IMR-90 (cell line): ENCODE measurements at places on chromosomes 5 and 9. TPM values are rescaled to one million over a fixed set of nuclear protein-coding genes. Genes with fewer than 3 reads are reported as not detected.

LCNL1 gene
- 0.13 and 0.15 TPM in 2 replicates for polyA plus RNA-seq

PNPLA7 gene
- 0.70 and 0.89 TPM in 2 replicates for polyA plus RNA-seq

C9orf57 gene
- polyA plus RNA-seq, result not detected in 2 replicates

LCN10 gene
- not detected in 2 replicates for polyA plus RNA-seq

CCL28 gene
- 0.02 TPM in 1 of 2 replicates, not detected in the other for polyA plus RNA-seq

SLC30A5 gene
- 15.6 and 21.2 TPM in 2 replicates for polyA plus RNA-seq

DNA sequence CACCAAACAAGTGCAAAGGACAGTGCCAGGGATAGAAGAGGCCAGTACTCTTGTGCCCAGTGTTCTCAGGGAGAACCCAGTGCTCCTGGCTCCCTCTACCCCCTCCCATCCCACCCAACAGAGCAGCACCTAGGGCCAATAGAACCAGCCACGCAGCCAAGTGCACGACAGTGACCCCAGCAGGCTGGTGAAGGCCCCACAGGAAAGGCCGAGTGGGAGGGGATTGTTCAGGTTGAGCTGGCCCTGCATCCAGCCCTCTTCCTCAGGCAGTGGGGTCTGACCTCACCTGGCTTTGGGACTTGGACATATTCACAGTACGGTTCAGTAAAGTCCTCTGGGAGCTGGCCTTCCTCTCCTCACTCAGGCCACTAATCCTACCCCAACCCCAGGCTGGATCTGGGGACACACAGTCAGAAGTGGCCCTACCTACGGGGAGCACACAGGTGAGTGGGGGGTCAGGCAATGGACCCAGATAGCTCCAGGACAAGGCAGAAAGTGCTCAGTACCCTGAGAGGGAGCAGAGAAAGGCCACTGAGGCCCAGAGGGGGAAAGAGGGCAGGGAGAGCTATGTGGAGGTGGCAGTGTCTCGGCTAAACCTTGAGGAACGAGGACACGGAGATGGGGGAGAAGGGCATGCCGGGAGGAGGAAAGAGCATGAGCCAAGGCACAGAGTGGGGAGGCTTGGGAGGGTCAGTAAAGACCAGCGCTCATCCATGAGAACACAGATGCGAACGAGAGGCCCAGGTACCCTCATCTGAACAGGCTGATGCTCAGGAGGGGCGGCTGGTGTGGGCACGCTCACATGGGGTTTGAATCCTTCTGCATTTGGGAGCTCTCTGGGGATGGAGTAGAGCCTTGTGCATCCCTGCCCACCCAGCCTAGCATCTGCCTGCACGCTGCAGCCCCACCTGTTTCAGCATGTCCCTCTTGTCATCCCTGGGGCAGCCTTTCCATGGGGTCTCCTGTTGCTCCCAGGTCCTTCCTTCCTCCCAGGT is 25.6 kb downstream of the POLR1E start:
- no peak for DNase-seq

GRCh38 chr5:42984307-42984706 is 55.8 kb downstream of the ANXA2R start:
- DNase-seq, result no peak

DNA sequence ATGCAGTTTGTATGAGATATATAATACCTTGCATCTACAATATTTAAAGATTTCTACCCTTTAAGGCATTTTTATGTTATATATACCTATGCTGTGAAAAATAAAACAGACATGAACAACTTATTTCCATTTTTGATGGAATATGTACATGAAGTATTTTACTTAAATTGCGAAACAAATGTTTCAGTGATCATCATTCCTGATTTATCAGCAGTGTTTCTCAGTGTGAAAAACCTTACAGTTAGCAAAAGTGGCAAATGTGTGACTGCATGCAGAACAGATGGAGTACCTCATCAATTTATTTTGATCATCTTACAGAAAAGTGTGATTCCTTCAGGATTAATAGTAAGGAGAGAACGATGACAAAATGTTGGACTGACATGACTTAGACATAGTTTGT is 43.1 kb downstream of the PRR16 start:
- DNase-seq, result peak; percentile 36

DNA sequence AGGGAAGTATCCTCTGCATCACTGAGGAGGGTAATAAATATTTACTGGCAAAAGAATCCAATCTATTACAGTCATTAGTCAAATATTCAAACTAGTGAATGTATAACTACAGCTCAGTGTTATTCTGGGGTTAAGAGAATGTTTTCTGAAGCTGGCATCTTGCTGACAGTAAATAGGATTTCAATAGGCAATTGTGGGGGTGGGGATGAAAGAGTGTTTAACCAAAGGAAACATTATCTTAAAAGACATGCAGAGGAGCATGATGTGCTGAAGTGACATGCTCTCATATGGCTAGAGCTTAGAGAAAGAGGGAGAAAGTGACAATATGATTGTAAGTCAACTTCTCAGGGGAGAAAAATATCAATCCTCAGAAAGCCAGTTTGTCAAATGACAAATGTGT is 618.4 kb upstream of the RIOK2 start:
- DNase-seq, result no peak

- no peak for DNase-seq
Measured at GRCh38 chr5:14528926-14529325, 52.7 kb upstream of the OTULINL start.

- peak; percentile 80 for DNase-seq
Measured at GRCh38 chr9:110912419-110913291, 125.6 kb downstream of the LPAR1 start.

GRCh38 chr5:148825716-148826052 is 727 bp upstream of the ADRB2 start:
- DNase-seq, result peak; percentile 43

GRCh38 chr9:120965344-120966012 is 38.9 kb upstream of the TRAF1 start:
- DNase-seq, result no peak

DNA sequence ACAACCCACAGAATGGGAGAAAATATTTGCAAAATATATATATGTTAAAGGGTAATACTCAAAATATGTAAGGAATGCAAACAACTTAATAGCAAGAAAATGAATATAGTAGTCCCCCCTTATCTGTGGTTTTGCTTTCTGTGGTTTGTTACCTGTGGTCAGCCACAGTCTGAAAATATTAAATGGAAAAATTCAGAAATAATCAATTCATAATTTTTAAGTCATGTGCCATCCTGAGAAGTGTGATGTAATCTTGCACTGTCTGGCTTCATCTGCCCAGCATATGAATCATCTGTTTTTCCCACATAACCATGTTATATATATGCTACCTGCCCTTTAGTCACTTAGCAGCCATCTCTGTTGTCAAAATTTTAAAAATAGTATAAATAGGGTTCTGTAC is 11.7 kb downstream of the CER1 start:
- DNase-seq, result peak; percentile 26
